Upper lobe of left lung (tissue), 6 donors: ENCODE measurements at places on chromosomes 3 and 15.
A peak's percentile ranks its signal among the peaks of the same experiment; 100 is the strongest.

DNA sequence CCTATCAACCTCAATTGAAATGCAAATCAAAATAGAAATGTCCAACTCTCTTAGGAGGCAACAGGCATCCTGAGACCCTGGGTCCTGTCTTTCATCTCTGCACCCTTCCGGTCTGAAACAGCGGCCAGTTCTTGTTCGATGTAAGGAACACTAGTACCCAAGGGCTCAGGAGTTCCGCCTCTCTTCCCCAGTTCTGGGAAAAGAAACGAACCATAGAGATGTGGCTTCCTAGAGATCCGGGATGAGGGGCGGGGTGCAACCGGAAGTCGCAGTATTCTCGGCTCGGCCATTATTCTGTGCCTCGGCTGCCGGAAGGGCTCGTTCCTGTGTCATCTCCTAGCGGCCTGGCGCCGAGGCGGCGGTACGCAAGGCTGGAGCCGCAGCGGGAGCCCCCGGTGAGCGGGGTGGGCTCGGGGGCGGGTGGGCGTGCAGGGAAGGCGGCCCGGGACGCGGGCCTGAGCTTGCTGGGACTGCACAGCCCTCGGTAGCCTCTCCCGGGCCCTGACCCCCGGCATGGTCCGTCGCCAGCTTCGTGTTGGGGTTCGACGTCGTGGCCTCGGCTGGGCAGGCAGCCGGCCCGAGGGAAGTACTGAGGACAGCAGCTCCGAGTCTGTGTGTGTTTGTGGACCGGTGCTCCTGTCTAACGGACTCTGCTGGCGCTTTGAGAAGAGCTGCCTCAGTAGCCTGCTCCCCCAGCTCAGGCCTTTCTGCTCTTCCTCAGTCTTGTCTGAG is at the start of gene ZNF197:
Gene ZNF197, plus strand, starts transcription at position 288 of the 732 bp plus-strand sequence. CDS start 4,119 bp downstream, outside the sequence.
- DNase-seq, result peak; percentile 88

DNA sequence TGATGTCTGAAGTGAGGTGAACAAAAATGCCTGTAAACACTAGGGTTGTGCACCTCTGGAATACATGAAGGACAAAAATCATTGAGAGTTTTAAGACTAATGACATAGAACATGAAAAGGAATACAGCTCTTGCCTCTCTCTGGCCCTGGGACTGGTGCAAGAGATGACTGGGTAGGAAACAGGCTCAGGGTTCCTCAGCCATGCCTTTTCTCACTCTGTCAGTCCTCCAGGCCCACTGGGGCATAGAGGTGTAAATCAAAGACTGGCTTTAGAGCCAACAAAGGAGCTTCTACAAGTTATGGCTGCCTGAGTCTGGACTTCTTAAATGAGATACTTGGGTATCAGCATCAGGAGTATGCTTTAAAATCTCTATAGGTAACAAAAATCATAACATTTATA is 554.7 kb upstream of the KCNMB2 start:
- no peak for DNase-seq

- DNase-seq, result no peak
These were observed 54.5 kb downstream of the CPN2 start for GRCh38 chr3:194296454-194297263.

- DNase-seq, result peak; percentile 89
These were observed 67.4 kb downstream of the GRIP2 start for GRCh38 chr3:14472471-14473351.

GRCh38 chr15:47963265-47963664 is 157.5 kb upstream of the SLC24A5 start:
- DNase-seq, result no peak

- DNase-seq, result peak; percentile 67
These were observed 860 bp downstream of the ATG3 start for GRCh38 chr3:112560721-112561483.

- no peak for DNase-seq
These were observed 34.5 kb downstream of the NPTN start for GRCh38 chr15:73598530-73599160.

DNA sequence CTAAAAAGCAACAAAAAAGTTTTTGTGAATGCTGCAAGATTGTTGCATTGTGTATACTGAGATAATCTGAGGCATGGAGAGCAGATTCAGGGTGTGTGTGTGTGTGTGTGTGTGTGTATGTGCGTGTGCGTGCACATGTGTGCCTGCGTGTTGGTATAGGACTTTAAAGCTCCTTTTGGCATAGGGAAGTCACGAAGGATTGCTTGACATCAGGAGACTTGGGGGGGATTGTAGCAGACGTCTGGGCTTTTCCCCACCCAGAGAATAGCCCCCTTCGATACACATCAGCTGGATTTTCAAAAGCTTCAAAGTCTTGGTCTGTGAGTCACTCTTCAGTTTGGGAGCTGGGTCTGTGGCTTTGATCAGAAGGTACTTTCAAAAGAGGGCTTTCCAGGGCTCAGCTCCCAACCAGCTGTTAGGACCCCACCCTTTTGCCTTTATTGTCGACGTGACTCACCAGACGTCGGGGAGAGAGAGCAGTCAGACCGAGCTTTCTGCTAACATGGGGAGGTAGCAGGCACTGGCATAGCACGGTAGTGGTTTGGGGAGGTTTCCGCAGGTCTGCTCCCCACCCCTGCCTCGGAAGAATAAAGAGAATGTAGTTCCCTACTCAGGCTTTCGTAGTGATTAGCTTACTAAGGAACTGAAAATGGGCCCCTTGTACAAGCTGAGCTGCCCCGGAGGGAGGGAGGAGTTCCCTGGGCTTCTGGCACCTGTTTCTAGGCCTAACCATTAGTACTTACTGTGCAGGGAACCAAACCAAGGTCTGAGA is 4.7 kb downstream of the BHLHE40 start:
- DNase-seq, result peak; percentile 58

DNA sequence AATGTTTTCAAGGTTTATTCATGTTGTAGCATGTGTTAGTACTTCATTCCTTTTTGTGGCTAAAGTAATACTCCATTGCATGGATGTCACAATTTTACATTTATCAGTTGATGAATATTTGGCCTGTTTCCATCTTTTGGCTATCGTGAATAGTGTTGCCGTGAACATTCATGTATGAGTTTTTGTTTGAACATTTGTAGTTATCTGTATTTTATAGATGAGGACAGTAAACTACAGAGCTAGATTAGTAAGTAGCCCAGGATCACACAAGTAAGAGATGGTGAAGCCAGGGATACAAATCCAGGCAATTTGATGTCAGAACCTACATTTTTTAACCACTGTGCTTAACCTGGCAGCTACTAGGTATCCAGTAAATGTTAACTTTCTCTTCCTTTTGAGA is 63.2 kb downstream of the ASTE1 start:
- no peak for DNase-seq

DNA sequence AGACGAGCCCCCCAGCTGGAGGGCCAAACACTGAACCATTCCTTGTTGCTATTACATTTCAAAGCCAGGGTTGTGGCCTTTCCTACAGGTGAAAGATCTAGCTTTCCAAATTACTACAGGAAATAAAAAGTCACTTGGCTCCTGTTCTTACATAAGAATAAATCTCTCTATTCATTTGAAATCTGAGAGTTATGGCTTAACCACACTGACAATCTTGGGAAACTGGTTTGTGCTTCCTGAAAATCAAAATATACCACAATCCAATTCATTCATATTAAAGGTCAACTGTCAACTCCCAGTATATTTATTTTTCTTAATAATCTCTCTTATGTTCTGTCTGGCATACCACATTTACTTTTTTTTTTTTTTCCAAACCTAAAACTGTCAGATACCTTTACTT is 103.7 kb upstream of the LMOD3 start:
- no peak for DNase-seq

DNA sequence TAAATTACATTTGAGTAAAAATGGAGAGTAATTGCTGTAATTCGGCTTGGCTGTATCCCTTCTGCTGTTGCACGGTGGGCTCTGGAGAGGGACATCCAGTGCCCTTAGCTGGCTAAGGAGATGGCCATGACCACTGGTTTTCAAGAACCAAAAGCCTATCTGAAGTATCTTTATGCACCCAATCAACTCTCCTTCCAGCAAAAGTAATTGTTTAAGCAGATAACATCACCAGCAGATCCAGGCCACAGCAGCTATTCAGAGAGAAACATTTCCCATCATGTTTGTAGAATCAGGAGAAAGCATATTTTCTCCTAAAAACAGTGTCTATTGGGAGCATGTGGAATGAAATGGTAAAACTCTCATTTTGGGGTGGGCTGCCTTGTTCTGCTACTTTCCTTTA is 514.5 kb upstream of the RGMA start:
- no peak for DNase-seq

- DNase-seq, result no peak
These were observed 1027.7 kb upstream of the NR2F2 start for GRCh38 chr15:95302809-95303208.

DNA sequence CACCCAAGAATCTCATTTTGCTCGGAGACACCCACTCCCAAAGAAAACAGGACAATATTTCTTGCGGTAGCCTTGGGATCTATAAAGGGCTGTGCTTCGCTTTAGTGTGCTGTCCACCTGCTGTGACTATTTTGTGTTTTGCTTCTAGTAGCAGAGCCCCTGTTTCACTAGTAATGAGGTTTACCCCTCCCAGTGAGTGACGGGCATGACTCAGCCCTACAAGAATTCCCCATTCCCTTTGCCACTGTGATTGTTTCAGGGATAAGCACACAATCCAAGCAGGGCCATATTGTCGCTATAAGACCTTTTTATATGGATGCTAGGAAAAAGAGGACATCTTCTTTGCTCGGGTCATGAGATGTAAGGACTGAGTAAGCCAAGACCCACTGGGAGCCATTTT is 62.5 kb upstream of the FOXB1 start:
- DNase-seq, result no peak

- DNase-seq, result no peak
These were observed 577.7 kb downstream of the FOXP1 start for GRCh38 chr3:71005702-71006321.

- DNase-seq, result no peak
These were observed 261.4 kb downstream of the GBE1 start for GRCh38 chr3:81500039-81500438.

DNA sequence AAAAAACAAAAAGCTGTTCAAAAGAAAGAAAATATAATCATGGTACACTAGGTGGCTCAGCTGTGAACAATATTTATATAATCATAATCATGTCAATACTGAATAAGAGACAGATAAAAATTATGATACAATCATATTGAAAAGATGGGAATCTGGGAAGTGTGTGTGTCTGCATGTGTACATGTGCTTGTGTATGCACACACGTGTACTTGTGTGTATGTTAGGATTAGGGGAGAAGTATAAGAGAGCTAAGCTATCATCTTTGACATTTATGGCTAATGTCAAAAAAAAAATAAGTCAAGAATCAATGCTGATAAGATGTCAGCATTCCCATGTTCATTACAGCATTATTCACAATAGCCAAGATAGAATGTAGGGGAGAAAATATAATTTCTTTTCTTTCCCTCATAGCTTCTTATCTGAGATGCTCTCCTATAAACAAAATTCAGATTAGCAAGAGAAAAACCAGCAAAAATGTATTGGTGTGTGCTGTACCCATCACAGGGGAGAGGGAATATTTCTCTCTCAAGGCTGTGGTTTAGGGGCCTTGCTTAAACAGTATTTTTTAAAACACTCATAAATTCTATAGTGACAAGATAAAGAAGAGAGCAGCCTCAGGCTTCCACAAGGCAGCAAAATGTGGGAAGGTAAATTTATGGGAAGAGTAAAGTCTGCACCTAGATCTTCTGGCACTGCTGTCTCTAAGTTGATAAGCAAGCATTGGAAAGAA is 63.4 kb upstream of the ITGA11 start:
- no peak for DNase-seq

DNA sequence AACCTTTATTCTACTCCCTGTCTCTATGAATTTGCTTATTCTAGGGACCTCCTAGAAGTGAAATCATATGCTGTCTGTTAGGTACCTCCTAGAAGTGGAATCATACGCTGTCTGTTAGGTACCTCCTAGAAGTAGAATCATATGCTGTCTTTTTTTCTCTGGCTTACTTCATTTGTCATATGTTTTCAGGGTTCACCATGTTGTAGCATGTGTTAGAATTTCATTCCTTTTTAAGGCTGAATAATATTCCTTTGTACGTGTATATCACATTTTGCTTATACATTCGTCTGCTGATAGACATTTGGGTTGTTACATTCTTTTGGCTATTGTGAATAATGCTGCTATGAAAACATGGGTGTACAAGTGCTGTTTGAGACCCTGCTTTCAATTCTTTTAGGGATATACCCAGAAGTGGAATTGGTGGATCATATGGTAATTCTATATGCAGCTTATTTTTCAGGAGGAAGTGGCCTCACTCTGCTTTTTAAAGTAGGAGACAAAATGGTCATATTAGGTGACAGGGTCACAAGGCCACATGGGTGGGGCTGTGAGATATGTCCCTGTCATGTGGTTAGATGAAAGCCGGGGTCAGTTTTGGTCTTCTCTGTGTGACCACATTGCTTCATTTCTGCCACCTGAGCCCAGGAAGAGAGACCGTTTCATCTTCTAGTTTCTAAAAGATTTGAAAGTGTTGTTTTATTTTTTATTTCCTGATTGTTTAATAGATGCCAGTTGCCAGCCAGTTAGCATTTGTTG is 76.7 kb downstream of the FLNB start:
- no peak for DNase-seq

DNA sequence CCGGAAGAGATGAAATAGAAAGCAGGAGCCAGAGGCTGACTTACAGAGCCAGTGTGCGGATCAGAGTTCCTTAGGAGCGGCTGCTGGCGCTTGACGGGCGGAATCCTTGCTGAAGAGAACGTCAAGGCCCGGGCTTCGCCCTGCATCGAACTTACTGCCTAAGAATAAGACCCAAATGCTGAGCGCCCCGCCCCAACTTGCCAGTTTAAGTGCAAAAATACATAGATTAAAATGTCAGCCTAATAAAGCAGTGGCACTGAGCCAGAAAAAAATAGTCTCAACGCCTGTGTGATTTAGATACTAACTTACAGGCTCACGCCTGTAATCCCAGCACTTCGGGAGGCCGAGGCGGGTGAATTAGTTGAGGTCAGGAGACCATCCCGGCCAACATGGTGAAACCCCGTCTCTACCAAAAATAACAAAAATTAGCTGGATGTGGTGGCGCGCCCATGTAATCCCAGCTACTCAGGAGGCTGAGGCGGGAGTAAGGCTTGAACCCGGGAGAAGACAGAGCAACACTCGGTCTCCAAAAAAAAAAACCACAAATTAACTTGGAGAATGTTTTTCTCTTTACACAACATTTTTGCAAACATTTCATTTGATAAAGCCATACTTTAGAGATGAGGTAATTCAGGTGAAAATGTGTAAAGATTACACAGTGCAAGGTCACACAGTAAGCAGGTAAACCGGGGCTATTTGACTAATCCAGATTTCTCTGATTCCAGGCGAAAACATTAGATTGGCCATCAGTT is 1.2 kb upstream of the UBP1 start:
- no peak for DNase-seq

- no peak for DNase-seq
These were observed 64.3 kb downstream of the OXSM start for GRCh38 chr3:25854214-25854613.

GRCh38 chr3:13841826-13842225 is 38.0 kb downstream of the WNT7A start:
- no peak for DNase-seq

- no peak for DNase-seq
These were observed 139.6 kb upstream of the CGNL1 start for GRCh38 chr15:57236561-57237300.

- no peak for DNase-seq
These were observed 19.4 kb upstream of the ACAP2 start for GRCh38 chr3:195462308-195462610.

GRCh38 chr15:45664451-45664850 is 29.6 kb downstream of the SQOR start:
- DNase-seq, result no peak

GRCh38 chr15:80426316-80426715 is 22.1 kb downstream of the ARNT2 start:
- no peak for DNase-seq
